ENCODE measurements at places on chromosomes 11 and 22.

GRCh38 chr11:20610825-20611224 lies 11.4 kb downstream of the SLC6A5 start:
- no peak for DNase-seq

GRCh38 chr11:650482-650881 lies 13.4 kb downstream of the DRD4 start:
- DNase-seq: no peak

DNA sequence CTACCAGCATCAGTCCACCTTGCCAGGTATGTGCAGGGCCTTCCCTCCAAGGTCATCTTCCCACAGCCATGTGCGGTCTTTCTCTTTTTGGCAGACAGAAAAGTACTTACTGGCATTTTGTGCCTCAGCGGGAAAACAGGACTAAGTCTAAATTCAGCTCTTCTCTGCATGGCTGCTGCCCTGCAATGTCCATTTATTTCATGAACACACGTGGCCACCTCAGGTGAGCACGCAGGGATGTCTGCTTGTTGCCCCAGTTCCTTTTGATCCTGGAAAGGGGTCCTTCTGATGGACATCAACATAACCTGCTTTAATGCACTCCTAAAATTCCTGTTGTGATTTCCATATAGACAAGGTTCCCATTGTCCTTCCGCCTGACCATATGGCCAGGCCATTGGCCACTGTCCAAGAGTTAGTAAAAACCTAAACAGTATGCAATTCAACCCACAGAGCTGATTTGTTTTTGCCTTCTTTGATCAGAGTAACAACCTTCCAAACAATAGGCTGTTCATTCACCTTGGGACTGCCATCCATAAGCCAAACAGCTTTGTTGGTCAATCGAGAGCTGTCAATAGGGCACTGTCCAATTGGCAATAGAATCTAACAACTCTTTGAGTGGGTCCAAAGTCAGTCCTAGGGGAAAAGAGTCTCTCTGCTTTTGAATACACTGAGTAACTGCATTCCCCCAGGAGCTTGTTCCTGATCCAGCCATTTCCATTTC lies 5.9 kb downstream of the TREH start:
- DNase-seq: no peak

DNA sequence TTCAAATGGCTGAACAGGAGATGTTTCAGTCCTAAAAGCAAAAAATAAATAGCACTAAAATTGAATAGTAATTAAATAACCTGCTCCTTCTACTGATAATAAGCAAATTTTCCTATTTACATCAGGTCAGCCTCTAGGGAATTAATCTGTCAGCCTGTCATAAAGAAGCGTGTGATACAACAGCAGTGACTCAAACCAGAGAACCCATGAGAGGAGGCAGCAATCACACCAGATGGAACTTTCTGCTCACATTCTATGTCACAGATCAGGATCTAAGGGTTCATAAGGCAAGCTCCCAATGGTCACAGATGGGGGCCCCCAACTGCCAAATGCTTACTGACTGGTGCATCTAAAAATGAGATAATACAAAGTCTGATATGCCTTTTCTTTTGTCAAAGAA lies 41.1 kb downstream of the RBFOX2 start:
- no peak for DNase-seq

Data from stimulated activated CD4-positive, alpha-beta T cell treated with anti-CD3 and anti-CD28 coated beads, Interleukin-2, amount 100 ng/mL, for 24 hours (primary cell).